Uterine smooth muscle cell (primary cell): ENCODE measurements at places on chromosomes 5 and 9. TPM values are rescaled to one million over a fixed set of nuclear protein-coding genes. Genes with fewer than 3 reads are reported as not detected.

The ADAMTS13 gene
- 0.77 and 2.7 TPM in 2 replicates for total RNA-seq

The SLC6A19 gene
- total RNA-seq, result not detected in 2 replicates

The PPIC gene
- total RNA-seq, result 20.9 and 66.4 TPM in 2 replicates

The JAKMIP2 gene
- 9.5 and 10.8 TPM in 2 replicates for total RNA-seq

The GPR151 gene
- not detected in 2 replicates for total RNA-seq

The IRX2 gene
- total RNA-seq, result under 0.01 and 0.11 TPM in 2 replicates

The NEUROG1 gene
- not detected in 2 replicates for total RNA-seq
